ENCODE measurements at places on chromosomes 1 and 21.
A peak's percentile ranks its signal among the peaks of the same experiment; 100 is the strongest.

GRCh38 chr1:5704561-5705514 lies 287.4 kb downstream of the NPHP4 start:
- no peak for DNase-seq

GRCh38 chr21:43333298-43334062 lies 93.5 kb downstream of the SIK1 start:
- no peak for DNase-seq

- DNase-seq = peak; percentile 79
These were observed 8.0 kb downstream of the SDHB start for GRCh38 chr1:17045634-17046333.

DNA sequence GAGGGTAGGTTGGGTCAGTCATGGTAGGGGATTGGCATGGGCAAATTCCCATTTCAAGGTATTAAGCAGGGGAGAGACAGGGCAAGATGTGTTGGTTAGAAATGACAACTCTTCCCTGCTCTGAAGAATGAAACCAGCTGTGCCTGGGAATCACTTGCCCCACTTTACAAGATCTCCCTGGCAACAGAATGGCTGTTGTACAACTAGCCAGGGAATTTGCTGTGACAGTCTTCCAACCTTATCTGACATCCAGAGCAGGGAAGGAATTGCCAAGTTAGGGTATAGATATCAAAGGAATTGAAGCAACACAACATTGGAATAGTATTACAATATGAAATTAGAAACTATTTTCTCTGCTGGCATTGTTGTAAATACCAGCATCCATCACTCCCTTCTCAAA lies 154.7 kb downstream of the CACNA1E start:
- peak; percentile 67 for DNase-seq

DNA sequence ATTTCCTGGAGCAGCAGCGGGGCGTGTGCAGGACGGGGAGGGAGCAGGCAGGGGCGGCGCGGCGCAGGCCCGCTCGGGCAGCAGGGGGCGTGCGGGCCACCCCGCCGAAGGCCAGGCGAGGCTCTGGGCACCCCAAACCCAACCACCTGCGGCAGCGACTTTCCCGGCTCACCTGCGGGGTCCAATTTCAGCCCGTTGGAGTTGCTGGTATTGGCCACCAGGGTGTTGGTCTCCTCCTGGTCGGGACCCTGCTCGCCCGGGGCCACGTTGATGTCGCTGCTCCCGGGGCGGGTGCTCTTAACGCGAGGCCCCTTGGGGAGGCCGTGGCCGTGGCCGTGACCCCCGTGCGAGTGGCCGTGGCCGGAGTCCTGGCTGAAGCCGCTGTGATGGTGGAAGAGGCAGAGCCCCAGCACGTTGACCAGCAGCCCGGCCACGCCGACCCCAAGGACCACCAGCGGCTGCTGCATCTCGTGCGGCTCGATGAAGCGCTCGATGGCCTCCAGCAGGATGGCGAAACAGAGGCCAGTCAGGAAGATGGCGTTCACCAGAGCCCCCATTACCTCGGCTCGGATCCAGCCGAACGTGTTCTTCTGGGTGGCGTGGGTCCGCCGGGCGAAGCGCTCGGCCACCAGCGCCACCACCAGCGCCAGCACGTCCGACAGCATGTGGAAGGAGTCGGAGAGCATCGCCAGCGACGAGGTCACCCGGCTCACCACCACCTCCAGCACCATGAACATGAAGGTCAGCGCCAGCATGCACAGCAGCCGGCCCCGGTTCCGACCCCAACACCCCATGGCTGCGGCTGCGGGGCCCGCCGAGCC lies 932 bp downstream of the SLC30A1 start:
- DNase-seq = peak; percentile 80

GRCh38 chr1:244350027-244350426 lies 101.7 kb downstream of the ADSS2 start:
- no peak for DNase-seq

DNA sequence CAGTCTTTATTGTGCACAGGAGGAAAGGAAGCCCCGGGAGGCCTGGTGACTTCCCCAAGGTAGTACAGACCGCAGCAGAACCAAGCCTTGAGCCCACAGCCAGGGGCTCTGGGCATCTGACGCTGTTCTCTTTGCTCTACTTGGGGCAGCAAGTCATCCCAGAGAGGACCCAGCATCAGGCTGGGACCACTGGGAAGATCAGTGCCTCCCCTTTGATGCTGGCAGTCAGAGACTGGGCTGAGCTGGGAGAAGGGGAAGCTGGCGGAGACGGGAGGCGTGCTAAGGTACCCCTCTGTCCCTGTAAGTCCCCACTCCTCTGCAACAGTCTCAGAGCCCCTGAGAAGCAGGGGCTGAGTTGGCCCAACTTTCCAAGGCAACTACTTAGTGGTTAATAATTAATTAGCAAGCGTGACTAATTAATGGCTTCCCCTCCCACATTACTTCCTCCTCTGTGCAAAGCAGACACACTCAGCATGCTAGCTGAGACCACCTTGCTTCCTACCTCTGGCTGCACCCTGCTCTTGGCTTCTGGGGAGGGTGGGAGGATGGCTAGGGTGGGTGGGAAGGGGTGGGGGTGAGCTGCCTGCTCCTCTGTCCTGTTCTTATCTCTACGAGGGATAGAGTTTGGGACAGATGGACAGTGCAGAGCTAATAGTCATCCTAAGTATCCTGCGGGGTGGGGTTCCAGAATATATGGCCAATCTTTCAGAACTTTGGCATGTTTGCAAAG lies 1.3 kb downstream of the INAVA start:
- DNase-seq = no peak

DNA sequence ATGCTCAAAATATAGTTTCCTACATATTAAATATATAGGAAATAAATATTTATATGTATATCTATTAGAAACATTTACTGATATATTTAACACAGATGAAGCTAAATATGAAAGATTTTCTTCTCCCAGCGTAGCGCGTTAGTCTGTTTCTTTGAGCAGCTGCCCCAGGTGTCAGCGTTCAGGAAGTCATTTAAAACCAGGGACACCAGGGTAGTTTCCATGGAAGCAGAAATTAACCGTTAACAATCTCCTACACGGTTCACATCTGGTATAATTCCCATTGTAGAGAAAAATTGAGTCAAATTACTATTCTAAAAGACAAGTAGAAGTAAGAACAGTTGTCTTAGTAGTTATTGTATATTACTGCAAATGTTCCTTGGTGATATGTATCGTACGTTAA lies 1443.7 kb downstream of the MRPL39 start:
- DNase-seq = no peak

- no peak for DNase-seq
These were observed 35.2 kb downstream of the SPEN start for GRCh38 chr1:15882665-15883064.

- DNase-seq = no peak
These were observed 709 bp upstream of the SLC41A1 start for GRCh38 chr1:205813755-205814058.

DNA sequence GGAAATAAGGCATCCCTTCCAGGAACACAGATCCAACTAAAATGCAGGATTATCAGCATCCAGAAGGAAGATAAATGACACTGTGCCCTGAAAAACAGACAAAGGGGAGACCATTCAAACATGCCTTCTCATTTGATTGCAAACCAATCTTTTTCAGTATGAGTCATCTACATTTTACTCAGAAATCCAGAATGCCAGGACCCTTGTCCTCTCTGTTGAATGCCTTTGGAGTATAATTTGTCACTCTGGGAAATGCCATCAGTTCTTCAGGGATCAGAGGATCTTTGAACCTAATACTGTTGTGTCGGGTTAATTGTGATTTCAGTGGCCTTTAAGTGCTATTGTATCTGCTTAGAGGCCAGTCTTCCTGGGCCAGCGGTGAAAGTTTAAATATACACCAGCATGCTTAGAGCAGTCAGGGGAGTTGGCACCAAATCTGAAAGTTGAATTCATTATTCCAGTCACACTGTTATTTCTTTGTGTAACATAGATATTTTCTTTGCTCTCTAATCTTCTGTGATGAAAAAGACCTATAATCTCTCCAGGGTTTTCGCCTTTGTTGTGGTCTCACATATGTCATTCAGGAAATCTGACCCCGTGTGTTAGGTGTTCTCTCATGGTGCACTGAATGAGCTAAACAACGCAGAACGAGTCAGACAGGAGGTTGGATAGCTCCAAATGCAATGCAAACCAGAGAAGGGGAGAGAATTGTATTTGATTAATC lies 364.8 kb upstream of the SGIP1 start:
- DNase-seq = peak; percentile 57

- DNase-seq = no peak
These were observed 14.7 kb upstream of the C1QA start for GRCh38 chr1:22621761-22622160.

- no peak for DNase-seq
These were observed 45.7 kb downstream of the ABCD3 start for GRCh38 chr1:94463765-94464330.

DNA sequence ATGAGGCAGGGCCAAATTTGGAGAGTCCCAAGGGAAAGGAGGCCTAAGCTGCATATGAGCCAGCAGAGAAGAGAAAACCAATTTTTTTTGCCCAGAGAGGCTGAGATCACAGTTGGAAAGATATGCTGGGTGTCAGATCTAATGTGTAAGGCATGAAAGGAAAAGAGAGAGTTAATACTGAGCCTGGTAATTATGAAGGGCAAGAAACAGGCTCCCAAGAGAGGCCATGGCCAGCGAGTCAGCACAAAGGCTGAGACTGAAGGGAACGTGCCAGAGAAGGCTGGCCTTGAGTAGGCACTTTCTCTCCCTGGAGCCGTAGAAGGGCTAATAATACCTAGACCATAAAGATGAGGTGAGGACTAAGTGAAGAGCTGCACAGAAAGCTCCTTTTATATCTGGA lies 31.8 kb upstream of the BEND5 start:
- no peak for DNase-seq

DNA sequence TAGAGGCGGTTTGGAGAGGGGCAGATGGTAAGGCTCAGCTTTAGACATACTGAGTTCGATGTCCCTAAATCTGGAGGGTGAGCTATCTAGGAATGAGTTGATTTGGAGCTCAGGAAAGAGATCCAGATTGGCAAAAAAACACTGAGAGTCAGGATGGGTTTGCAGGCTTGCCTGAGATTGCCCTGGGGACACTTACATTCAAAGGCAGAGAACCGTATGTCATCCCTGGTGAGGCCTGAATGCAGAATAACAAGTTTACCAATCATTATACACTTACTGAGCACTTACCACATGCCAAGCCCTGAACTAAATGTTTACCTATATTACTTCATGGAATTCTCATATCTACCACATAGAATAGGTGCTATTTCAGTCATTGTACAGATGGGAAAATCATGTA lies 27.5 kb downstream of the TFAP2E start:
- no peak for DNase-seq

DNA sequence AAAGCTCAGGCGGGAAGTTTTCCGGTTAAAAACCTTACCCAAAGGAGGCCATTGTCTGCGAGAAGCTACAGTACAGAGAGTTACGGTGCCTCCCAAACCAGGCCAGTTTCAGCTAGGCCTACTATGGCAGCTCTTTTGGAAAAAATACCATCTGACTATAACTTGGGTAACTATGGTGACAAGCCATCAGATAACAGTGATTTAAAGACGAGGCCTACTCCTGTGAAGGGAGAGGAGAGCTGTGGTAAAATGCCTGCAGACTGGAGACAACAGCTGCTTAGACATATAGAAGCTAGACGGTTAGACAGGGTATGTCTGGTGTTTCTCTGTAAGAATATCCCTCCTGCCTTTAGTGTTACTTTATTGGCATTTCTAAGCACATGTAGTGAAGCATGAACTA lies 165.9 kb downstream of the LRRC40 start:
- no peak for DNase-seq

DNA sequence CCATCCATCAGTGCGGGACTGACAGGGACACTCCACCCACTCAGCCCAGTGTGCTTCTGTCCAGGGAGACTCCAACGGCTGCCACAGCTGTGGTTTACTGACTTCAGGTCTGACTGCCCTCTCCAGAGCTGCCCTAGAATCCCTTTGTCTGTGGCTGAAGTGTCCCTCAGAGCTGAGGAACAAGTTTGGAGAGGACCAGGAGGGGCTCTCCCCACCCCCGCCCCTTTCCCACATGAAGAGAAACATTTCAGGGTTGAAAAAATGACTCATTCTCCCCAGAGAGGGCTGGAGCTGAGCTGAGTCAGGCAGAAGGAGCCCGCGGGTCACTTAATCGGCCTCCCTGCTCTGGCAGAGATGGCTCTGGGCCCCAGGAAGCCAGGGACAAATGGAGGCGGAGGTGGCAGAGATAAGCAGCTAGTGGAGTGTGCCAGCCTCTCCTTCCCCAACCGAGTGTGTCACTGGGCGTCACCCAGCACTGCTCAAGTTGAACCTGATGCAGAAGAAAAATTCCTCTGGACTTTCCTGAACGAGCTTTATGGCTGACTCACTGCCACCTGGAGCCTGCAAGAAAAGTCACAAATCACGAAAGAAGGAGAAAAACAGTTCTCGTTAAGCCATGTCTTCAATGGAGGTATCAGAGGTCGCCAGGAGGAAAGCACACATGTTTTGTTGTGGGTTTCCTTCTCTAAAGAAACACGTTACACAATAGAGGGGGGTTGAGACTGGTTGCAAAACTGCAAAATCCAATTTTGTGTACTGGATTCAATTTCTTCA lies 34.3 kb upstream of the ECE1 start:
- DNase-seq = no peak

DNA sequence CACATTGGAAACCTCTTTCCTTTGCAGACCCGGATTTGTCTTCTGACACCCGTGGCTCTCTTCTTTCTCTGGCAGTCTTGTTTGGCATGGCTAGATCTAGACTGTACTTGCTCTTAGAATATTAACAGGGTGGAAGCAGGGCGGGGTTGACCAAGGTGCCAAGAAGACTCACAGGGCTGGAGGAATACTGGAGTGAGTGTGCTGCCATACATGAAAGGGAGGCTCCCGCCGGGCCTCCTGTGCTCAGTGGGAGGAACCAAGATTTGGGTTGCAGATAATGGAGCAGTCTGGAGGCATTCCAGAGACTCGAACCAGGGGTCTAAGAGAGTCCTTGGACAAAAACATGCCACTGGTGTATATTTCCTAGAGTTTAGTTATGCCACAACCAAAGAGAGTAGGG lies 27.6 kb upstream of the SNX27 start:
- no peak for DNase-seq

- DNase-seq = no peak
These were observed 27.2 kb upstream of the EPS8L3 start for GRCh38 chr1:109790735-109791494.

DNA sequence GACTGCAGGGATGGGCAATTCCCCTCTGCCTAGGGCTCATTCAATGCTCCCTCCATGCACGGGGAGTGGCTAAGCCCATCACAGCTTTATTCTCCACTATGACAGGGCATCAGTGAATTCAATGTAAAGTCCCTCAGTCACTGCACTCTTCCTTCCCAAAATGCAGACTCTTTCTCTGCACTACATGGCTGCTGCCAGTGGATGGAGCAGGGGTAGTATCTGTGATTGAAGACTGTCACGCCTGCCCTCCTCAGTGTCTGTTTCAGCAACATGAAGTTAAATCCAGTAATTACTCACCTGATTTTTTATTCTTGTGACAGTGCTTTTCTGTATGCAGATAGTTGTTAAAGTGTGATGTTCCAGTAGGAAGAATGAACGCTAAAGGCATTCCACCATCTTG lies 1323.2 kb downstream of the AMY1C start:
- DNase-seq = no peak

DNA sequence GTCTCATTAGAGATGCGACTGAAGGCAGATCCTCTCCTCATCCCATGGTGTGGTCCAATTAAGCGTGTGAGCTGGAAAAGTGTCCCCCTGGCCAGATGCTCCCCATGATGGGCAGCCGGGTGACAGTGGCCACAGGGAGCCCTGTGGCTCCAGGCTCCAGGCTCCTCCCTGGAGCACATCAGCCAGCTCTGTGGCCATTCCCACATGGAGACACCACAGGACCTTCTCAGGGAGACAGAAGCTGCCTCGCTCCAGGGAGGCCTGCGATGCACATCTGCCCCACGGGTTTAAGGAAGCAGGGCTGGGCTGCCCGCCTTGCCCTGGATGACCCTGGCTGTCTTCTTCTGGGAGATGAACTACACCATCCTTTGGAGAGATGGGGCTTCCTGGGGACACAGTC lies 99.9 kb upstream of the TLR5 start:
- no peak for DNase-seq

All from spinal cord (tissue), 10 donors.